ENCODE measurements at places on chromosomes 2 and 18.

DNA sequence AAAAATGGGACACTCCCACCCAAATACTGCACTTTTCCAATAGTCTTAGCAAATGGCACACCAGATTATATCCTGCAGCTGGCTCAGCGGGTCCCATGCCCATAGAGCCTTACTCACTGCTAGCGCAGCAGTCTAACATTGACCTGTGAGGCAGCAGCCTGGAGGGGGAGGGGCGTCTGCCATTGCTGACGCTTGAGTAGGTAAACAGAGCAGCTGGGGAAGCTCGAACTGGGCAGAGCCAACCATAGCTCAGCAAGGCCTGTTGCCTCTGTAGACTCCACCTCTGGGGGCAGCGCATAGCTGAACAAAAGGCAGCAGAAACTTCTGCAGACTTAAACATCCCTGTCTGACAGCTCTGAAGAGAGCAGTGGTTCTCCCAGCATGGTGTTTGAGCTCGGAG, 110.4 kb downstream of the CTIF start:
- DNase-seq, result no peak

GRCh38 chr2:215738351-215738750, 275.0 kb downstream of the MREG start:
- DNase-seq, result no peak

- no peak for DNase-seq
Measured at GRCh38 chr2:40101131-40101575, 322.1 kb upstream of the THUMPD2 start.

DNA sequence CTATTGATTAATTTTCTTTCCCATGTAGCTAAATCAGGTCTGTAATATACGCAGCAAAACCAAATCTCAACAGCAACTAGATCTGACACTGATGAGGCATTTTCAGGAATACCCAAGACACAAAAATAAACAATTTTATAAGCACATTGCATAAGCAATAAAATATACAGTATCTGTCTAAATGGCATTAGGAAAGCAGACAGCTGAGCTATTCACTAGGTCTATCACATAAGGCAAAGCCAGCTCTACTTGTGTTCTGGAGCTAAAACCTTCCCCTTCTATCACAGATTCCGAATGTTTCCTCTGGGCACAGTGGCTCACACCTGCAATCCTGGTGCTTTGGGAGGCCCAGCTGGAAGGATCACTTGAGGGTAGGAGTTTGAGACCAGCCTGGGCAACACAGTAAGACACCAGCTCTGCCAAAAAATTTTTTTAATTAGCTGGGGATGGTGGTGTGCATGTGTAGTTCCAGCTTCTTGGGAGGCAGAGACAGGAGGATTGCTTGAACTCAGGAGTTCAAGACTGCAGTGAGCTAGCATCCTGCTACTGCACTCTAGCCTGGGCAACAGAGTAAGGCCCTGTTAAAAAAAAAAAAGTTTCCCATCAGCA, 21.1 kb downstream of the PTPN2 start:
- no peak for DNase-seq

DNA sequence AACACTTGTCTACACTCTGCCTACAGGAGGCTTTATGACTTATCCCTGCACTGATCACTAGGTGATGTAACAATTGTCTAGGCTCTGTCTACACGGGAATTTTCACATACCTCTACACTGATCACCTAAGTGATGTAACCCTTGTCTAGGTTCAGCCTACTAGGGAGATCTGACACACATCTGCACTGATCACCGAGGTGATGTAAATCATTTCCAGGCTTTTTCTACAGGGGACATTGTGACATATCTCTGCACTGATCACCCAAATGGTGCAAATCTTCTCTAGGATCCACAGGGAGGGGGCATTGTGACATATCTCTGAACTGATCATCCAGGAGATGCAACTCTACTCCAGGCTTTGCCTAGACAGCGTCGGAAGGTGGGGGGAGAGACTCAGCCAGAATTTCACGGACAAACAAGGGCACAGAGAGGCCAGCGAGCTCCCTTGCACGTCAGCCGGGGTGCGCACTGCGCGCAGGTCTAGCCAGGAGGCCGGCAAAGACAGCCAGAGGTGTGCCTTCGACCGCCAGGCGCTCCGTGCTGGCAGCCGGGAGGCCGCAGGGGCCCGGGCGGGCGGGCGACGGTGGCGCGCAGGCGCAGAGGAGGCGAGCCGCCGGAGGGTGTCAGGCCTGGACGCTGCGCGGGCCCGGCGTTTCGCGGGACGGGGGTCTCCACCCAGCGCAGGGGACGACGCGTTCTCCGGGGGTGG, 46.9 kb upstream of the USP14 start:
- no peak for DNase-seq

GRCh38 chr2:231752061-231752460, 29.0 kb downstream of the PDE6D start:
- no peak for DNase-seq

- DNase-seq, result no peak
Measured at GRCh38 chr2:117726747-117727146, 87.7 kb upstream of the DDX18 start.

- no peak for DNase-seq
Measured at GRCh38 chr2:149920389-149920788, 332.8 kb upstream of the MMADHC start.

GRCh38 chr2:204545861-204546735, 823 bp downstream of the PARD3B start:
- no peak for DNase-seq
